ENCODE measurements at places on chromosomes 7 and 10.

DNA sequence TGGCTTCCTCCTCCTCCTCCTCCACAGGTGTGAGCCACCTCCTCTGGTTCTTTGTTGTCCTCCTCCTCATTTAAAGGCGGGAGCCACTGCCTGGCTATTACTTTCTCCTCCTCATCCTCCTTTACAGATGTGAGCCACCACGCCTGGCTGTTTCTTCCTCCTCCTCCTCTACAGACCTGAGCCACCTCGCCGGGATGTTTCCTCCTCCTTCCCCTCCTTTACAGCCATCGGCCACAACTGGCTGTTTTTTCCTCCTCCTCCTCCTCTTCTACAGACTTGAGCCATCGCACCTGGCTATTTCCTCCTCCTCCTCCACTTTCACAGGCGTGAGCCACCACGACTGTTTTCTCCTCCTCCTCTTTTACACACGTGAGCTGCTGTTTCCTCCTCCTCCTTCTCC, 49.0 kb upstream of the ZNF479 start:
- no peak for DNase-seq

DNA sequence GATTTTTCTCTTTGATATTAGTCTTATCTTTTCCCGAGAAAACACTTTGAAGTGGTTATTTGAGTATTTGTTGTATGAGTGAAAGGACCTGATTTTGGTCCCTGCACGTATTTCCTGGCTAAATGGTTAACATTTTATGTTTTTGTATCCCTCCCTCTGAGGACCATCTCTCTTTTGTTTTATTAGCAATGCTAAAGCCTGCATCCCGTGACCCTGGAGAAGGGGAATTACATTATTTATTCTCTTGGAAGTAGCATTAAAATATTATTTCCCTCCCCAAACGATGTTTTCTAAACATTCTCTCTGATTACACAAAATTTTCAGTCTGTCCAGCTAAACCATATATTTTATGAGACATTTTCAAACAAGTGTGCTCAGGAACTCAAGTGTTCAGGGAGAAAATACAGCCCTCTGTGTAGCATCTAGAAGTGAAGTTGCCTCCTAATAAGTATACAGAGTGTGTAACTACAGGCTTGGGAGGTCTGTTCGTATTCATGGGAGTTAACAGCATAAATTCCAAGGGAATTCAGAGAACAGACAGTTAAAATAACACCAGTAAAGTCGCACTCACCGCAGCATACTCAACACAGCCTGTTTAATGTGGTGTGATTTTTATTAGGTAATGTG, 163.8 kb upstream of the NPVF start:
- no peak for DNase-seq

- peak; percentile 57 for DNase-seq
Observed at GRCh38 chr10:69449841-69450240, 1.4 kb upstream of the TSPAN15 start.

GRCh38 chr10:76310588-76311080, 879.2 kb downstream of the LRMDA start:
- DNase-seq, result no peak

DNA sequence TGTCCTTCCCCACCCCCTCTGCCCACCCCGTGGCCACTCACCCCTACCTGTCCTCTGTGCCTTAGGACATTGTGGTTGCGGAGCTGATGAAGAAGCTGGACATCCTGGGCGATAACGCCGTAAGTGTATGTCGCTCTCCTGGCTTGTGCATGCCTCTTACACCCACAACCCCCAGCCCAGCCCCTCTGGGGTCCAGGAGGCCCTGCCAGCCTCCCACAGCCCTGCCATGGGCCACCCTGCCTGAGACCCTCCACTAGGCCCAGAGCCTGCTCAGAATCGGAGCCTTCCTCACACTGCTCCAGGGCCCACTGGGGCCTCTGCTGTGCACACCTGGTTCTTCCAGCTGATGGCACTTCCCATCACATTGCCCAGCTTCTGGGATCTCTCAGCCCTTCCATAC, 36.8 kb upstream of the DPYSL4 start:
- no peak for DNase-seq

GRCh38 chr10:31116226-31116625, 84.6 kb upstream of the ZNF438 start:
- no peak for DNase-seq

DNA sequence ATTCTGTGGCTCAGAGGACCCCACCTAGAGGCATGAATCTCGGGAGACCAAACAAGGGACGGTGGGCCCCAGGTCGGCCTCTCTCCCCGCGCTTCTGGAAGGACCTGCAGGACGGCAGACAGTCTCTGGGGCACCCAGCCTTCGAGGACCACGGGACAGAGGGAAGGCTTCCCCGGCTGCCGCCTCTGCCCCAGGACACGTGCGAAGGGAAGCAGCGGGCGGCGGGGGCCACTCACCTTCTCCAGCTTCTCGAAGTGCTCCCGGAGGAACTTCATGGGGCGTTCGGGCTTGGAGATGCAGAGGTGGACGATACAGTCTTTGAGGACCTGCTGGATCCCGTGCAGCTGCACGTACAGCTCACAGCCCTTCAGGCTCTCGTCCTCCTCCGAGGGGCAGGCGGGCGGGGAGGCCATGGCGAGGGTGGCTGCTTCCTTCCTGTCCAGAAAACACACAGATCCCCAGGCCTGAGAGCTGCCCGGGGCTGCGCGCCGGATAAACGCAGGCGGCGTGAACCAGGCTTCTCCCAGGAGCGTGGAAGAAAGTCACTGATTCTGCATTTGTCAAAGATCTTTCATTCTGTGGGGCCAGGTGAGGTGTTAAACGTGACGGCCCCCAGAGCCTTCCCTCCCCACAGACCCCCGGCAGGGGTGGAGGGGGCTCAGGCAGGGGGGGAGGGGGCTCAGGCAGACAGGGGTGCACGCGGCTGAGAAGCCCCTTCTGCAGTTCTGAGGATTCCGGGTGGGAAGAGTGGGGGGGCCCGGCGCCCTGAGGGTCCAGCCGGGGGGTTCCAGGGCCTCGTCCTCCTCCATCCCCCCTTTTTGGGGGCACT, 15.2 kb upstream of the DNAAF5 start:
- DNase-seq, result no peak

GRCh38 chr10:52486840-52487611, 172.9 kb downstream of the DKK1 start:
- peak; percentile 73 for DNase-seq

DNA sequence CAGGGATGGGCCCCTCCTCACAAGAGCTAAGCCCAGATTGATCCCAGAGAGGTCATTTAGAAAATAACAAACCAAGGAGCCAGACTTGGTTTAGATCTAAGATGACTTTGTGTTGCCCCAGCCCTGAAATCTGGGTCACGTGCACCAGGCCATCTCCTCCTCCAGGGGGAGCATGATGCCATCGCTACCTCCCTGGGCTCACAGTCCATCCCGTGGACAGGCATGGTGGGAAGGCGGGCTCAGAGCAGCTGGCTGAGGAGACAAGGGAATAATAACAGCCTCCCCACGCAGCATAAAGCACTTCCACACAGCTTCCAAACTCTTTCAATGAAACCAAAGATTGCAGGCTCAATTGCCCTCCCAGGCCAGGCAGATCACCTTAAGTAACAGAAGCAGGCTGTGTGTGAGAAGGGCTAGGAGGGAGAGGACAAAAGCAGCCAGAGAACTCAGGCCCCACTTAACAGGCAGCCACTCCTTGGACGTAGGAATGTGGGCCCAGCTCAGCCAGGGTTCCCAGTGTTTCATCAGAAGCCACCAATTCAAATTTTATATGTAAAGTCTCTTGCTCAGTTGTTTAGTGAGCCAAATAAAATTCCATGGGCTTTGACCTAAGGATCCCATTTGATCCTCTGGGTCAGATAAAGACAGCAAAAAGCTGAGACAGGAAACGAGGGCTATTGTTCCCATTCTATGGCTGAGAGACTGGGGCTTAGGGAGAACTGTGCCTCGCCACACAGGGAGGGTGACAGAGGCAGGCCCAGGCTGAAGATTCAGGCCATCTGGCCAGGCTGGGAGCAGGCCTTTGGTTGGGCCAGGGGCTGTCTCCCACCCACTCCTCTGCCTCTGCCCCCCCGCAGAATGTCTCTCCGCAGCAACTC, 100.2 kb downstream of the COL13A1 start:
- peak; percentile 87 for DNase-seq

- DNase-seq, result no peak
Observed at GRCh38 chr7:35038354-35038753, 1.1 kb upstream of the DPY19L1 start.

- DNase-seq, result no peak
Observed at GRCh38 chr7:66198956-66199355, 6.2 kb upstream of the TPST1 start.

DNA sequence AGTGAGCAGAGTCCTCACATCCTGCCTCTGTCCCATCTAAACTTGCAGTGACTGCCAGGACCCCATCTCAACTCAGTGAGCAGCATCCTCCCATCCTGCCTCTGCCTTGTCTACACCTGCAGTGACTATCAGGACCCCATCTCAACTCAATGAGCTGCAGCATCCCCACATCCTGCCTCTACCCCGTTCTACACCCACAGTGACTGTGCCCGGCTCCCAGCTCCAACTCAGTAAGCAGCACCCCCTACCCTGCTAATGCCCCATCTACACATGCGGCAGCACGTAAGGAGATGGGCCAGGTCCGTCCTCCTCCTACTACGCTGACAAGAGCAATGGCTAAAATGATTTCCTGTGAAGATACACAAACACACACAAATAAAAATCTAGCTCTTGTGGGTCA, 65.5 kb downstream of the TNS3 start:
- DNase-seq, result no peak

GRCh38 chr10:9643782-9644181, 1373.9 kb upstream of the CELF2 start:
- DNase-seq, result no peak

DNA sequence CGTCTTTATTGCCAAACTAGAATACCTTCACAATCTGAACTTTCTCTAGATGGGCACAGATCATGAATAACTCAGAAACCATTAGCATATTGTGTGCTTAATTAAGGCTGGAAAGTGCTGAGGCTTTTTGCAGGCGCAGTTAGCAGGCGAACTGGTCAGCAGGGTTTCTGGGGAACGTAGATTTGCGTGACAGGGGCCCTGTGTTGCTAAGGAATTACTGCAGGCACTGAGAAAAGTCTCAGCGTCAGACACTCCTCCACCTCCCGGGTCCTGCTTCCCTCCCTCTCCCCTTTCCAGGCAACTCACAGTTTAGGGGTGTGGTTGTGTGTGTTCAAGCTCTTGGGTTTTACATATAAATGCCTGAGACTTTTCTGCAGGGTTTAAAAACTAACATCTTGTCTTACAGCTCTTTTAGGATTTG, 2.2 kb downstream of the MAP3K8 start:
- DNase-seq, result no peak
